ENCODE measurements at places on chromosomes 3 and 15.

GRCh38 chr3:63970631-63971475 is 52.4 kb downstream of the PSMD6 start:
- no peak for DNase-seq

DNA sequence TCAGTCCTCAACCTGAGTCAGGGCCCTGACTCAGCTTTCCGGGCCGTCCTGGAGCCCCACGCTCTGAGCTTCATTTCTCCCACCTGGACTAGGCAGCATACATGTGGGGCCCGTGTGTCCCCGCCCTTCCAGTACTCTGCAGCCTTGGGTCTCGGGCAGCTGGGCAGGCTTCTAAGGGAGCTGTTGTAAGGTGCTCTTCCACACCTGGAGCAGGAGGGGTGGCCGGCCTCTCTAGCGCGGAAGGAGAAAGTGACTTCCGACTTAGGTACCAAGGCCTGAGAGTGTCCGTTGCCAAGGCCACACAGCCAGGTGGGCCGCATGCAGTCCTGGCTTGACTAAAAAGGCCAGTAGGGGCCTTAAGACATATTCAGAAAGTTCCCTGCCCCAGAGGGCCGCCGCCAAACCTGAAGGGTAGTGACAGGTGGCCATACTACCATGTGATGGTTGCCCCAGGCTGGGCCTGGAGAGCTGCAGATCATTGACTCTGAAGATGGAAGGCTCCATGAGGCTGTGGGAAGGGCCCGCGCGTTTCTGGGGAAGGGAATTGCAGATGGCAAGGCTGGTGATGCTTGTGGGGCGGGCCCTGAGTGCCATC is 9.4 kb upstream of the SEMA3B start:
- DNase-seq: no peak

GRCh38 chr15:25785641-25786025 is 77.5 kb downstream of the ATP10A start:
- DNase-seq: no peak

GRCh38 chr3:4038351-4038750 is 239.1 kb downstream of the LRRN1 start:
- DNase-seq: no peak

DNA sequence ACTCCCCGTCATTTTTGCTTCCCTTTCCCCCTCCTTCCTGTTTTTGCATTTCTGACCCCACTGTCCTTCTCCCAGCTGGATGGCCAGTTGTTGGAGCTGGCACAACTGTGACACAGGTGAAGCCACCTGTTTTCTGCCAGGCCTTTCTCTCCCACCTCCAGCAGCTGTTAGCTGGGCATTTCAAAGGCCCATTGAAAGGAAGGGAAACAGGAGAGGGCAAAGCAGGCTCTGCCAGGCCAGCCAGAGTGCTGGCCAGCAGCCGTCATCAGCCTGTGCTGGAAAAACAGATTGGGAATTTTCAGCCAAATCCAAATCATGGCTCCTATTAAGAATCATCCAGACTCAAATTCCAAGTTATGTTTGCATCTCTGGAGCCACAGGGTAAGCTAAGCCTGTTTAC is 155.2 kb upstream of the C2CD4B start:
- no peak for DNase-seq

- DNase-seq: no peak
These were observed 240.9 kb upstream of the ADAMTS9 start for GRCh38 chr3:64928683-64929082.

- DNase-seq: no peak
These were observed 5.5 kb downstream of the UBE3A start for GRCh38 chr15:25433118-25433865.

DNA sequence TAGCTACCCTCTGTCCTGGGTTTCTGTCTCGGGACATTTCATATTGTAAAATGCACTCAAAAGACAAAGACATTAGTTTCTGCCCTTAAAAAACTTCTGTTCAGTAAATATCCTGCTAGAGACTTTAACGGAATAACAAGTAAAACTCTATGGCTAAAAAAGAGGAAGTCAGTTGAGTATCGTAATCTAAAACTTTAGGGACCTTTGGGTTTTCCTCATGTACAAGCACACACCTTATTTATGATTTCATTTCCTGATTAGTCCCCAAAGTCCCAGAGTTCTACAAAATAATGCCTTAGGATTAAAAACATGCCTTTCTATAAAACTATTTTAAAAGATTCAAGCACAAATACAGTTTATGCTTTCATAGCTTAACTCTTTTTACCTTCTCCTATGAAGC is 585.9 kb downstream of the UNC13C start:
- DNase-seq: no peak

DNA sequence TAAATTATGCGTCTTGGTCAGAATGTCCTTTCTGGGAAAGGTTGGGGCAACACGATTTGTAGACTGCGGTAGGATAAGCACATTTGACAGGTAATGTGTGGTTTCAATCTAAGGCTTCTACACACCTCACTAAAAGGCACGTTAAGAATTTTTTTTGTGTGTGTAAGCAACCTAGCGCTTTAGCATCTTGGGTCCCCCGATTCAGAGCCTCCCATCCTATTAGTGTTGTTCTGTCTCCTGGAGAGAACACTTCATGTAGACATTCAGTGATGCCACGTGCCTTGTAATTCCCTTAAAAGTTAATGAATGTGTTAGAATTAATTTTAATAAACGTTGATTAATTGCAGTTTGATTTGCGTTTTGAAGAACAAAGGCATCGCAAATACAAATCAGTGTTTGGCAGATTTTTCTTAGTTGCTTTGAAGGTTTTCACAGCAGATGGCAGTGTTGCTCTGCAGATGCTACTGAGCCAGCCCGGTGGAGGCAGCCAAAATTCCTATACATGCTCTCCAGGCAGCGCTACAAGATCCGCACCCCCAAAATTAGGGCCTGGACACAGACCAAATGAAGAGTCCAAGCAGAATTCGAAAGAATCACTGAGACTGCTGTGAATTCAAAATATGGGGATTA is 63.5 kb downstream of the OTOL1 start:
- DNase-seq: no peak

GRCh38 chr3:72816862-72817355 is 31.3 kb downstream of the SHQ1 start:
- DNase-seq: no peak

- no peak for DNase-seq
These were observed 7.1 kb downstream of the ITGA11 start for GRCh38 chr15:68424754-68425390.

GRCh38 chr15:65361708-65362459 is 15.9 kb downstream of the IGDCC3 start:
- DNase-seq: no peak

- no peak for DNase-seq
These were observed 12.9 kb downstream of the EIF2AK4 start for GRCh38 chr15:39946862-39947261.

DNA sequence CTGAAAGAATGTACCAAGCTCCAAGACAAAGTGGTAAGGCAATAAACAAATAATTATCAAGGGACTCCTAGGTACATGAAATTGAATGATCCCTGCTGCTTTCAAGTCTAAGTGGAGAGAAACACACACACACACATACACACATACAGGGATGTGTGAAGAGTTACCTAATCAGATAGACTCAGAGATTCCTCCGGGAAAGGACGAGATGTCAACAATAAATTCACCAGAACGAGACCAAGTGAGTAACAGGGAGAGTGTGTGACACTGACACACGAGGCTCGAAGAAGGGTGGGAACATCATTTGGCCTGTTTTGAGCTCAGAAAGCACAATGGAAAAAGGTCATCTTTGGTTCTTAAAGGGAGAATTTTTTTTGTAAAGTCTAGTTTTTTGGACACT is 13.4 kb downstream of the LRIG1 start:
- no peak for DNase-seq

DNA sequence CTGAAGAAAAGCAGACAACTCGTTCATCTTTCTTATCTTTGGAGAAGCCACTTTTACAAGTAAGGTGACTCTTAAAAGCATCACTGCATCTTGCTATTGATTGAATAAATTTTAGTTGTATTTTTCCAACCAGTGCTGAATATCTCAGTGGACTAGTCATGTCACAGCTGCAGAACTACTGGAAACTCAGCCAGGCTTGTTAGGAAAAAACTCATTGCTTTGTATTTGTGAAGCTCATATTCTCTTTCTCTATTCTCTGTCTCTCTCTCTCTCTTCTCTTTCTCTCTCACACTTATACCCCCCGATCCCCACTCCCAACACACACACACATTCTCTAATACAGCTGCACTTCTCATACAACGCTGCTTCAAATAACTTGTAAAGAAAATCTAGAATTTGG is 104.3 kb downstream of the WDR76 start:
- DNase-seq: no peak

Data from activated naive CD4-positive, alpha-beta T cell (primary cell).